Left colon (tissue), 2 donors: ENCODE measurements at places on chromosomes 4 and X.

DNA sequence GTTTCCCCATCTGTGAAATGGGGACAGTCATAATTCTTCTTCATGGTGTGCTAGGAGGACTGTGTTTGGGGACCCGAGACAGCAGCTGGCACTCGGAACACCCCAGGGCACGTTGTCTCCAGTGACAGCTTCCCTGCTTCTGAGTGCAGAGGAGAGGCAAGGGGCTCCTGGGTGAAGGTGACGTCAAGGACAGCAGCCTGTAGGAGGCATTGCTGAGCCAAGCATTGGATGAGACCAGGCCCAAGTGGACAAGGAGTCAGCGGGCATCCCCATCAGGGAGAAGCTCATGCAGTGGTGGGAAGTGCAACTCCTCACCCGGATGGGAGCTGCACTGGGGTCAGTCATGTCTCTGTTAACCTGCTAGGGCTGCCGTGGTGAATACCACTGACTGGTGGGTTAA lies 46.1 kb downstream of the EVC start:
- DNase-seq, result no peak

DNA sequence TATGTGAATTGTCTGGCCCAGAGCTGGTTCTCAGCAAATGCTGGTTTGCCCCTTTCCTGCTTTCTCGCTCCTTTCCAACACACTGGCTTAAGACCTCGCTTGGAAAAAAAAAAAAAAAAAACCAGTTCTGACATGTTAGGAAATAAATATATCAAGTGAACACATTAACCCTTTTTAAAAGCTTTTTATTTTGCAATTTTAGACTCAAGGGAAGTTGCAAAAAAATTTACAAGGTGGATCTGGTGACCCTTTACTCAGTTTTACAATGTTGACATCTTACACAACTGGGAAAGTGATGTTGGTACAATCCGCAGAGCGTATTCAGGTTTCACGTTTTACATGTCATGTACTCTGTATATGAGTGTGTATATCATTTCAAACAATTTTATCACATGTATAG lies 100.1 kb downstream of the RTL5 start:
- DNase-seq, result no peak

- no peak for DNase-seq
These were observed 38.3 kb upstream of the SPINK2 start for GRCh38 chr4:56859841-56860240.

GRCh38 chrX:103781062-103781402 lies 4.4 kb downstream of the PLP1 start:
- no peak for DNase-seq

GRCh38 chr4:79317711-79318110 lies 8.2 kb downstream of the NAA11 start:
- no peak for DNase-seq

DNA sequence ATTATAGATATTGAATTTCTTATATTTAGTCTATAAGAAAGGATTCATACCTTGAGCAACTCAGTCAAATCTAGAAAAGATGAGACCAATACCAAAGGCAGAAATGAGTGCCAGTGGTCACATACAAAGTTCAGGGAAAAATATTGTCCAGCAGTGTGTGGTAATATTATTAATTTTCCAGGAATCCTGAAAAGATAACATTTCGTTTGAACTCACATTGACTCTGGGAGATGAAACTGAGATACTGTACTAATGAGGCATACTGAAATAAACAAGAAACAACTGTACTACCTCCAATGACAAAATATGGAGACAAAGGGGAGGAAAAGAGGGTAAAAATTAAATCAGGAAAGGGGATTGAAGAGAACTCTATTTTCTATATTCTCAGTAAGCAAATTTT lies 212.4 kb downstream of the TRAM1L1 start:
- no peak for DNase-seq

DNA sequence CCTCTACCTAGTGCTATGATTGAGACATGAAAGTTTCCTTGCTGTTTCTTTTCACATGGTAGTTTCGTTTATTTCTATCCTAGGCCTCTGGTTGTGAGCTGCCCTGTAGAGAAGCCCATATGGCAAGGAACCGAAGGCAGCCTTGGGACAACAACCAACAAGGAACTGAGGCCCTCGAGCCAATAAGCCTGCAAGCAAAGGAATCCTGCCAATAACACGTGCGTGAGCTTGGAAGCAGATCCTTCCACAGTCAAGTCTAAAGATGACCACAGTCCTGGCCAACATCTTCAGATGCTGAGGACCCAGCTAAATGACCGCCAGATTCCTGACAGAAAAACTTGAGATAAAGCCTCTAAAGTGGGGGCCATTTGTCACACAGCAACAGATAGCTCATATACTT lies 100.4 kb upstream of the FAM9B start:
- no peak for DNase-seq

GRCh38 chr4:184787766-184788503 lies 37.8 kb downstream of the ACSL1 start:
- no peak for DNase-seq

DNA sequence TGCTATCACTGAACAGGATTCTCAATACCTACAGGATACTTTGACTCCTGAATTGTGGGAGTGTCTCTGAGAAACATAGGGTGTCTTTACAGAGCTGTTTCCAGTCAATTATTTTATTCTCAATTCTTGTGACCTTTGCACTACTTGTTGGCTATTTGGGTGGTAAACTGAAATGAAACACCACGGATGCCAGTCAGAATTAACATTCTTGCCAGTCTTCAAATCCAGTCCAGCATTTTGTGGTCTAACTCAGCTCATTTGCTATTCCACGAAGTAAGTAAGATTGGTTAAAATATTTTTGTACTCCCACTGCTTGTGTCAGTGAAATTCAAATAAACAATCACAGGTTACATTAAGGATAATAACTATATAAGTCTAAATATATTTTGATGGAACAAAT lies 197.9 kb downstream of the ANKRD50 start:
- DNase-seq, result no peak

GRCh38 chr4:3484057-3484973 lies 21.2 kb downstream of the DOK7 start:
- peak; percentile 56 for DNase-seq

- no peak for DNase-seq
These were observed 38.3 kb downstream of the NDNF start for GRCh38 chr4:121034017-121034416.

DNA sequence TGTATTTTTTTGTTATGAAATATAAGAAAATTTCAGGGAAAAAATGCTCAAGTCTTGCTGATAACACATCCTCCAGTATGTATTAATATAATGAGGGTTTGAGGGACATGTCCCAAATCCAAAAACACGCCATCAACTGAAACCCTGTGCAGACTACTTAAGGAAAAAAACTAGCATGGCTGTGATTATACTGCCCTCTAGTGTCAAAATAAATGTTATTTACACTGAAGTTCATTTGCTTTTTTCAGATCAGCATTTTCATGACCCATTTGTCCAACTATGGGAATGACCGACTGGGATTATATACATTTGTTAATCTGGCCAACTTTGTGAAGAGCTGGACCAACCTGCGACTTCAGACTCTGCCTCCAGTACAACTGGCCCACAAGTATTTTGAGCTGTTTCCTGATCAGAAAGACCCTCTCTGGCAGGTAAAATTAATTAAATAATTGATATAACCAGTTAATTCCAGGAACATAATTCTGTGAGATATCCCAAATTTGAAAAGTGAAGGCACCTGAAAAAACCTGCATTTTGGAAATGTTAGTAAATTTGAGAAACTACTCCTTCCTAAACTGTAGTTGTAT lies 128.5 kb downstream of the PRSS12 start:
- no peak for DNase-seq

GRCh38 chr4:56426273-56426672 lies 9.1 kb downstream of the PPAT start:
- DNase-seq, result no peak

GRCh38 chr4:183971929-183972490 lies 66.9 kb downstream of the STOX2 start:
- no peak for DNase-seq

DNA sequence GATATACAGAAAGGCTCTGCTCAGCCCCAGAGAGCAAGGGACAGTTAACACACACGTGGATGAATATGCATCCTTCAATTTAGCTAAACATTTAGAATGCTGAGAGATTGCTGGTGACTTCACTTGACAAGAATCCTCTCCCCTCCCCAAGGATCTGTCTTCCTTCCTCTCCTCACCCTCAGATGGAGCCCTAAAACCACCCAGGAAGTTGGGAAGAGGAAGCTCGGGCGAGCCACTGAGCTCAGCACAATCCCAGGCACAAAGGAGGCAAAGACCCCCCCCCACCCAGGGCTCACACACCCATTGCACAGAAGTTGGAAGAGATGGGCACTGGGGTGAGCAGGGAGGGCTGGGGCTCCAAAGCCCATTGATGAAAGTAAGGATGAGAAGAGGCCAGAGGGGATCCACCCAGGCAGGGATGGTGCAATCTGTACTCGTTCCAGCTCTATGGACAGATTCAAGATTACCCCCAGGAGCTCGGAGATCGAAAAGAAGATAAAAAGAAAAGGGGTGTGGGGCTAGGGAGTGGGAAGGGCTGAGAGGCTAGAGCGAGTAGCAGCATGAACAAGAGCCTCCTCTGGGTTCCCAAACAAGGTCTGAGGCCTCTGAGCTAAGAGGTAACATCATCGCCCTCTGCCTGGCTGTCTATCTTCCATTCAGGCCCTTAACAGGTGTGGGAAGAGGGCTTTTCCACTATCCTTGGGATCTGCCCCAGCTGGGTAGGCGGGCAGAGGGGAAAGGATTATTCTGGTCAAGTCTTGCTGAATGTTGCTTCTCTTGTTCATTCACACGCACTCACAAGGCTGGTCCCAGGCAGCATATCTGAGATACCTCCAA lies 1.2 kb downstream of the TFE3 start:
- no peak for DNase-seq

- no peak for DNase-seq
These were observed 6.7 kb upstream of the KIT start for GRCh38 chr4:54651050-54651449.

DNA sequence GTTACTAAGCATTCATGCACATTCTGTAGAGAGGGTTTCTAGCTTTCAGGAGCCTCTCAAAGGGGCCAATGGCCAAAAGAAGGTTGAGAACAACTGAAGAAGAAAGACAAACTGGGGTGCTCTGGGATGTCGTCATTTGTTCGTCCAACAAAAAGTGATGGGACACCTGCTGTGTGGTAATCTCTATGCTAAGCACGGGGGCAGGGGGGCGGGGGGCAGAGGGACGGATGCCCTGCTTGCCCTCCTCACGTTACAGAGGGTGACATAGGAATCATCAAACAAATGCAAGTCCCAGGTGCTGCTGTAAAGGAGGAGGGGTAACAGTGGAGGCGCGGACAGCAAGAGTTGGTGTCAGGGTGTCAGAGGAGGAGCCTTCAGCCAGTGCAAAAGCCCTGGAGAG lies 12.8 kb upstream of the CRMP1 start:
- no peak for DNase-seq

DNA sequence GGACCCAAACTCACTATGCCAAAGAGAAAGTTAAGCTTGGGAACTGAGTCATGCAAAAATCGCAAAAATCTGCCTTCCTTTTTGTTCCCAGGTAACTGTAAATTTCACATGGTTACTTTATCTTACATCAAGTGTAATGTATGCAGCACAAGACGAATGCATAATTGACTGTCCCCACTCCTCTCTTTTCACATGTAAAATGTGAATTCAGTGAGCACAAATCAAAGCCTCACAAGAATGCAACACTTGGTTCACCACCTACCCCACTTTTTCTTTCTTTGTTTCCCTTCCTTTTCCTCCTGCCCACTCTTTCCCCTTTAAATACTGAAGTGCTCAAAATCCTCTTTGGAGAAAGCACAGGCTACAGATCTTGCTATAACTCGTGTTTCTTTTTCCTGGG lies 53.2 kb downstream of the MAGED4B start:
- no peak for DNase-seq

DNA sequence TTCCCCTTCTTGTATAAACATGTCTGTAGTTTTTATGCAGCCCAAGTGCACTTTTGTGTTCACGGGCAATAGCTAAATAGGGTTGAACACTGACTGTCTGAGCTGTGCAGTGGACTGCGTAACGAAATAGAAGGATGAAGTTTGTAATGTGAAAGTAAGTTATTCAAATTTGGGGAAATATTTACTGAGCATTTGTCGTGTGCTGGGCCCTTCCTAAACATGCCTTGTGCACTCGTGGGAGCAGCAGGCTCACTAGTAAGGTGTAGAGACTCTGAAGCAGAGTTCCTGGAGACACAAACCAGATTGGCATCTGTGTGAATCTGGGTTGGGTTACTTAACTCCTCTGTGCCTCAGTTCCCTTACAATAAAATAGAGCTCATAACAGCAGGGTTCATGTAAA lies 51.7 kb upstream of the C1QTNF7 start:
- DNase-seq, result no peak

GRCh38 chr4:90415116-90415515 lies 287.9 kb downstream of the CCSER1 start:
- DNase-seq, result no peak

DNA sequence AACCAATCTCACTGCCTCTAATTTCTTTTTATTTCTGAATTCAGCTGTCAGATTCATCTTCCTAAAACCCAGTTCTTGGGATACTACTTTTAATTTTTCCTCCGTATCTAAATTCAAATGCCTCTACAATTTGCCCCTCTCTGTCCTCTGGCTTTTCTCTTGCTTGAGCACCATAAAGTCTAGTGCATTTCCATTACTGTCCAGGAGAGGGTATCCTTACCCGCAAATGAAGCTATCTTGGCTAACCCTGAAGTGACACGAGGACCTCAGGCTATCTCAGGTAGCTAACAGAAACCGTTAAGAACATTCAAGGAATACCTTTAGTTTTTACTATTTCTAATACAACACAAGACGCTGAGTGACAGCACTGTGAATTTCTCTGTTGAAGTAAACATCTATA lies 49.4 kb upstream of the PRR32 start:
- DNase-seq, result no peak

DNA sequence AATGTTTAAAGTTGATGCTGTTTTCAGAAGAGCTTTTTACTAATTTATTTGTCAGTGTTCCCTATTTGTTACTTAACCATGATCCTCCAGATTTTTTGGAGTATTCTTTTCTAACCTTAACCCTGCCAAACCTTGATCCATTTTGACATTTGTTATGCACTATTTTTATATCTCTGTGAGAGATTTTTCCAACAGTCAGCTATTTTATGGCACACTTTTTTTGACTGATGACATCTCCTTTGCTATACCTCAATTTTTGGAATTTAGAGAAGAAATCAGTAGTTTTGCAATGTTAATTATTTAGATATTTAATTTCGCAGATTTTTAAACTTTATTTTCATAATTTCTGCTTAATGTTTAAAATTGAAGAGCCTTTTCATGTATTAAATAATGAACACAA lies 66.0 kb downstream of the CPEB2 start:
- DNase-seq, result no peak

DNA sequence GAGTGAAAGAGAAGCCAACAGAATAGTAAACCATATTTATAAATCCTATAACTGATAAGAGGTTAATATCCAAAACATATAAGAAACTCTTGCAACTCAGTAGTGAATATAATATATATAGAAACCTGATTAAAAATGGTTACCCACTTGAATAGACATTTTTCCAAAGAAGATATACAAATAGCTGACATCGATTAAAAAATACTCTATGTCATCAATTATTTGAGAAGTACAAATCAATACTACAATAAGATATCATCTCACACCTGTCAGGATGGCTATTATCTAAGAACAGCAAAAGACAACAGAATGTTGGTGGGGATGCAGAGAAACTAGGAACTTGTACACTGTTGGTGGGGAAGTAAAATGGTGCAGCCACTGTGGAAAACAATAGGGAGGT lies 254.4 kb downstream of the PPARGC1A start:
- no peak for DNase-seq

GRCh38 chr4:12211636-12212035 lies 782.9 kb upstream of the HS3ST1 start:
- no peak for DNase-seq
